ENCODE measurements at places on chromosomes 7 and 10.

- no peak for DNase-seq
Measured at GRCh38 chr7:37100735-37101331, 347.8 kb downstream of the ELMO1 start.

DNA sequence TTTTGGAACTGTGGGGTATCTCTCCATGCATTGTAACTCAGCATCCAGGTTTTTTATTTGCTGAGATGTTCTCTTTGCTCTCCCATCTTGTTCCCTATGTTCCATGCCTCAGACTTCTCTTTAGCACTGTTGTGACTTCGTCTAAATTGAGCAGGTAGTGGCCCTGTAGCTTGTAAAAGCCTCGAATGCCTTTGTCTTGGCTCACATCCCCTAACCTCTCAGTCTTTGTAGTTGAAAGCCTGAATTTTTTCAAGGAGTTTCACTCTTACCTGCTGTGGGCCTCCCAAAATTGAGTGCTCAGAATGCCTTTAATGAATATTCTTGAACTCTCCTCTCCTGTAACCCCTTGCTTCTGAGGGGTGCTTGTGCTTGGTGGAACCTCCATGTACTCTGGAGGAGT is 1137.3 kb downstream of the REEP3 start:
- DNase-seq: no peak

DNA sequence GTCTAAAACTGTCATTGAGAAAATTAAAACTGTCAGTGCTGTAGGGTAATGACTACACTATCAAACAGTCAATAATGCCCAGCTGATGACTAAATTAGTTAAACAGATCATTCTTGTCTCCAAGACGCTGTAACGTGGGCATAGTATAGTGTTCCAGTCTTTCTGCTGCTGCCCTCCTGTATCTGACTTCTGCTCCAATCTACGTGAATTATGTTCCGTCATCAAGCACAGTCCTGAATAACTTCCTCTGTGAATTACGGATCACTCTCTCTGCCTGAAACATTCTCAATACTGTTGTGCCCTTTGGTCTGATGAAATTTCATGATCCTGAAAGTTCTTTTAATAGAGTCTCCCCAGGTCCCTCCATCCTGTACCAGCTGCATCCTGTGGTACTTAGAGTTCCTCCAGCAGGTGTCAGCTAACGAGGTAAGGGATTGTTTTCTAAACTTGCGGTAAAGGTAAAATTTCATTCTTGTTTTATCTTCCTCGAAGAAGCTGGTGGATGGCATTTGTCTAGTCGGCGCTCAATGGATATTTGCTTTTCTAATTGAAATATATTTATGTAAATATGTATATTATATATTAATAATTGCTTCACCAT is 393.5 kb upstream of the ADARB2 start:
- DNase-seq: no peak

- DNase-seq: peak; percentile 46
Measured at GRCh38 chr7:74656441-74656836, 1.1 kb upstream of the GTF2I start.

- no peak for DNase-seq
Measured at GRCh38 chr7:132256721-132257212, 319.5 kb downstream of the PLXNA4 start.
